Vagina (tissue), 2 donors: ENCODE measurements at places on chromosomes 12 and 14. TPM values are rescaled to one million over a fixed set of nuclear protein-coding genes. Genes with fewer than 3 reads are reported as not detected.

DNA sequence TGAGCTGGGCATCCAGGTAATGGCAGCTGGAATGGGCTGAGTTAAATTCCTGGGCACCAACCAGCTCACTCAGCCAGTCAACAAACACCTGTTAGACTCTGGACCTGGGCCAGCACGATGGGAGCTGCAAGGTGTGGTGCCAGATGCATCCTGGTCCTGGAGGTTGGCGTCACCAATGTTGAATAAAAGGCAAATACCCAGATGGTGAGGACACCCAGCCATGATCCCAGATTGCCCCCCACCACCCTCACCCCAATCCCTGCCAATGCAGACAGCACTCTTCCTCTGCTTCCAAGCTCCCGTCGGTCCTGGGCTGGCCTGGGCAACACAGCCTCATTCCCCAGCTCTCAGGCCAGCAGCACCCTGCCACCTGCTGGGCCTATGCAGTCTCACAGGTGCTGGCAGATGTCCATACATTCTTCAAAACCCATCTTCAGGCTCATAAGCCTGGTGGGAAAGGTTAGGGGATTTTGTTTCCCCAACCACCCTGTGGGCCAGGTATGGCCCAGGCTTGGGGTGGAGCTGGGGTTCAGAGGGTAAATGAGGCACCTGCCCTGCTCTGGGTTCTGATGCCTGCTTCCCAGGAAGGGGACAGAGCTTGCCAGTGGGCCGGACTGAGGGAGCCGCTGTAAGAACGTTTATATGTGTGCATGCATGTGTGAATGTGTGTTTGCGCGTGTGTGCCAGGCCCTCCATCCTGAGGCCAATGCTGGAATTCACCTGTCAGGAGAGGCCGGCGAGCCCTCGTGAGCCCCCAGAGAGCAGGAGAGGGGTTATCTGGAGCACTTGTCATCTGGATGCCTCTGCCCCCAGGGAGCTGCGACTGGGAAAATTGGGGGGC is 58.0 kb downstream of the LGMN start:
- no peak for DNase-seq

DNA sequence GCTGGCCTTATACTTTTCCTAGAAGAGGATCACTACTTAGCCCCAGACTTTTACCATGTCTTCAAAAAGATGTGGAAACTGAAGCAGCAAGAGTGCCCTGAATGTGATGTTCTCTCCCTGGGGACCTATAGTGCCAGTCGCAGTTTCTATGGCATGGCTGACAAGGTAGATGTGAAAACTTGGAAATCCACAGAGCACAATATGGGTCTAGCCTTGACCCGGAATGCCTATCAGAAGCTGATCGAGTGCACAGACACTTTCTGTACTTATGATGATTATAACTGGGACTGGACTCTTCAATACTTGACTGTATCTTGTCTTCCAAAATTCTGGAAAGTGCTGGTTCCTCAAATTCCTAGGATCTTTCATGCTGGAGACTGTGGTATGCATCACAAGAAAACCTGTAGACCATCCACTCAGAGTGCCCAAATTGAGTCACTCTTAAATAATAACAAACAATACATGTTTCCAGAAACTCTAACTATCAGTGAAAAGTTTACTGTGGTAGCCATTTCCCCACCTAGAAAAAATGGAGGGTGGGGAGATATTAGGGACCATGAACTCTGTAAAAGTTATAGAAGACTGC is 1.5 kb downstream of the MGAT2 start:
- DNase-seq = no peak

The SLC24A4 gene
- total RNA-seq = 1.5 TPM

GRCh38 chr14:104559028-104559803 is 20.3 kb upstream of the C14orf180 start:
- no peak for DNase-seq

The MYH6 gene
- not detected for total RNA-seq

DNA sequence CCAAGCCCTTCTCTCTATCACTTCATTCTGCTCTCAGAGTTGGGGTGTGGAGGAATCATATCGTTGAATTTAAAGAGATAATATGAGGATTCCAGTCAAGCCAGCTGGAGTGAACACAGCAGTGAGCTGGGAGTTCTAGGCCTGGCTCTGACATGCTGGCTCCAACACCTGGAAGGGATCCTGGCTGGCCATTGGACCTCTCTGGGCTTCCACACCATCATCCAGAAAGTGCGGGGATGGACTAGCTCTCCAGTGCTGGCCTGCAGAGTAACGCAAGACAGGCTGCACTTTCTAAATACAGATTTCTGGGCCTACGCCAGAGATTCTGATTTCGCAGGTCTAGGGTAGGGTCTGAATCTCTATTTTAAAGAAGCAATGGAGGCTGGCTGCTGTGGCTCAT is 34.8 kb upstream of the HDAC7 start:
- no peak for DNase-seq
